ENCODE measurements at places on chromosomes 16 and 17. TPM values are rescaled to one million over a fixed set of nuclear protein-coding genes. Genes with fewer than 3 reads are reported as not detected.

DNA sequence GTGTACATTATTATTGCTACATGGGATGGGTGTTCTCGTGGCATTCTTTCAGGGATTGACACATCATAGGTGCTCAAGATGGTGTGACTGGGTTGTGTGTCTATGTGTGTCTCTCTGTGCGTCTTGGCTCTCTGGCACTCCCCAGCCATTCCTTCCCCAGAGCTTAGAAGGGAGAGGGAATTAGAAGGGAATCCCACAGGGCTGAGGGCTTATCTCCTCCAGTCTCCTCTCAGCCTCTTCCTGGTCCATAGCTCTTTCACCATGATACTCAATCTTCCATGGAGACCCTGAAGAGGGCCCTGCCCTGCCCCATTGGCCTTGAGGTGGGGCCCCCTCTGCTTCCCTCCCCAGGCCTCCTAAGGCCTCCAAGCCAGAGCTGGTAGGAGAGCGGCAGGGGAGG is 52.0 kb downstream of the MRM1 start:
- no peak for DNase-seq

- no peak for DNase-seq
Measured at GRCh38 chr17:73157521-73157890, 7.3 kb upstream of the SSTR2 start.

DNA sequence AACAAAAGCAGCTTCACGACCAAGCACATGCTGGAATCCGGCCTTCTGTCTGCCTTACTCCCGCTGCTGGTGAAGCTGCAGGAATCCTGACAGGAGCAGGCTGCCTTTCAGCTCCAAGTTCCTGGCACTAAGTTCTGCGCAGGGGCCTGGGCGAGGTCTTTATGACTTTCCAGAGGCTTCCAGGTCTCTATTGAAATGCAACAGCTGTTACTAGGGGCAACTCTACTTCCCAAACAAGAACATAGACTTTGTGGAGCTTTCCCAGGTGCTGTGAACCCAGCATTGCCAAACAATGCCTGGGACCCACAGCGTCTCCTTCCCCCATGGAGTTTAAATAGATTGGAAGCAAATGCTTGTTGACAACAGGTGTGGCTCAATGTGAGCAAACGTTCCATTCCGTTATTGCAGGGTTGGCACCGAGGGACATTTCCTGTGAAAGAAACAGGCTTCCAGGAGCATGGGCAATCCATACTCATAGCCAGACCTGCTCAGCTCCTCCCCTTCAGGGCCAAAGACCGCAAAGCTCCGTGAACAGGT is 156.0 kb downstream of the CDH13 start:
- no peak for DNase-seq

DNA sequence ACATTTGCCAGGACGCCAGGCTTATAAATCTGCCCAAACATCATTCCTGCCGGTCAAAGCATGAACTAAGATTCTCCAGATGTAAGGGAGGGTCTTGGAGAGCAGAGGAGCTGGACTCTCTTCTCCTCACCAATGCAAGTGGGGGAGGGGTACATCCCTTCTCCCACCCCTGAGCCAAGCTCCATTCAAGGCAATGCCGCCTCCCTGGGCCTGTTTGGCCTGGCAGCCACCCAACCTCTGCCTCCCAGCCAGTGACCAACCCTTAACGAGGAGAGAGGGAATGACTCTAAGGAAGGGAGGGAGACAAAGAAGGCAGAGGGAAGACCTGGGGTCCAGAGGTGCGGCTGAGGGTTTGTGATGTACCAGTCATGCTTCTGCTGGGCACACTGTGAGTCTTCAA is 13.8 kb downstream of the C17orf50 start:
- DNase-seq = no peak

GRCh38 chr16:29950806-29951461 is 10.9 kb upstream of the TMEM219 start:
- no peak for DNase-seq

- DNase-seq = no peak
Measured at GRCh38 chr17:45852535-45853297, 8.0 kb downstream of the SPPL2C start.

The ADORA2B gene
- total RNA-seq = 53.0 TPM

DNA sequence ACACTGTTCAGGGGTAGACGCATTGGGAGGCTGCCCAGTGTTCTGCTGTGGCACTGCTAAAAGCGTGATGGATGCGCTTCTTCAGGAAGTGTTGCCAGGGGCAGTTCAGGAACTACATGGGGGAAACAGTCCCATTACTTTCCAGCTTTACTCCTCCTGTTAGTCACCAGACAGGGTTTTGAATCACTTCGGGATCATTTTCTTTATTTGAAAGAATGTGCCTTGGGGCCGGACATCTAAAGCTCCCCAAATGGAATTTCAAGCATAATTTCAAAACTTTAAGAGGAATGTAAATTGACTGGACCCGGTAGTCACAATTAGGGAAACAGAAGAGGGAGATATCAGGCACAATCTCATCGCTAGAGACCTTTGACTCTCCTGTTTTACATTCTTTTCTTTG is 1.3 kb upstream of the KRTAP2-1 start:
- DNase-seq = no peak

The TENT4B gene
- total RNA-seq = 7.7 TPM

DNA sequence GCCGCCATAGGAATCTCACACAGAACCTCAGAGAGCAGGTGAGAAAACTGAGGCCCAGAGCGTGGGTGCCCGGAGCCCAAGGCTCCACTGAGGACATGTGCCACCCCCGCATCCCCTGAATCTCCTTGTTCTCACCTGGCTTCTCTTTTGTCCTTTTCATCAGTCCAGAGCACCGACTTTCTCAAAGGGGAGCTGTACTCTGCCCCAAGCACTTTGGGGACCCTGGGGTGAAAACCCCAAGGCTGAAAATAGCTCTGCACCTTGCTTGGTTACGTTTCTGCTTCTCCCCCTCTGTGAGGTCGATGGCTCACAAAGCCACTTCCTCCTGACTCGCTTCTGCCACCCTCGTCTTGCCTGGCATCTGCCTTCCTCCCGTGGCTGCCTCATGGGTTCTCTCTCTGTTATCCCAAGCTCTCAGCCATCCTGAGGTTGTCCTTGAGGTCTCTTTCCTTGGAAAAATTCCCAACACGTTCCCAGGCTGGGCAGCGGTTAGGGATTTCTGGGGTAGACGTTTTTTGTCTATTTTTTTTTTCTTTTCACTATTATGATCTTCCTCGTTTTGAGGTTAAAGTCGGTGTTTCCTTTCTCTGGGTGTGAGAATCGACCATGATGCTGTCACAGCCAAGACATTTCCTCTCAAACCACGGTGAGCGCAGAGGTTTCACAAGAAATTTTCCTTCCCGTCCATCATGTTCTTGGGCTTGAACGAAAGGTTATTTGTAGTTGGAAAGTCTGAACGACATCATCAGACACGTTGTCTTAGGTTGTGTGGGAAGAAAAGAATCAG is 37.2 kb downstream of the IRF8 start:
- no peak for DNase-seq

DNA sequence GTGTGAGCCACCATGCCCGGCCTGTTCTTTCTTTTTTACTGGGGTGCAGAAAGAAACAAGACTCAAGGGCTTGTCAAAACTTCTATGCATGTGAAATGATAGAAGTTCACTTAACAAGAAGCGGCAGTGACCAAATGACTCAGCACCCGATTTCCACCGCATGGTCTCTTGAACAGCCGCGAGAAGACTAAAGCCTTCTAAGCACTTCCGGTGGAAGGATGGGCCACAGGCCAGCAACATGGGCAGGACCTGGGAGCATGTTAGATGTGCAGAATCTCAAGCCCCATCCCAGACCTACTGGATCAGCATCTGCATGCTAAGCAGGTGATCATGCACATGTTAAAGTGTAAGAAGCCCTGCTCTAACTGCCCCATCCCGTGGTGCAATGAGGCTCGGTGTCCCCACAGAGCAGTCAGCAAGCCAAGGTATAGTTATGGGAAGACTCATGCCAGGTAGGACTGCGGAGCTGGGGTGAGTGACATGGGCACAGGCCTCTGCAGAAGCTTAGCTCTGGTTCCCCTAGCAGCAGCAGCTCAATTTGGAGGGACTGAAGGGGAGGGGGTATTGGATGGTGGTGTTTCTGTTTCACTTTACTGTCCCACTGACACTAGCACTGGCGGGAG is 88.5 kb upstream of the HNF1B start:
- no peak for DNase-seq

DNA sequence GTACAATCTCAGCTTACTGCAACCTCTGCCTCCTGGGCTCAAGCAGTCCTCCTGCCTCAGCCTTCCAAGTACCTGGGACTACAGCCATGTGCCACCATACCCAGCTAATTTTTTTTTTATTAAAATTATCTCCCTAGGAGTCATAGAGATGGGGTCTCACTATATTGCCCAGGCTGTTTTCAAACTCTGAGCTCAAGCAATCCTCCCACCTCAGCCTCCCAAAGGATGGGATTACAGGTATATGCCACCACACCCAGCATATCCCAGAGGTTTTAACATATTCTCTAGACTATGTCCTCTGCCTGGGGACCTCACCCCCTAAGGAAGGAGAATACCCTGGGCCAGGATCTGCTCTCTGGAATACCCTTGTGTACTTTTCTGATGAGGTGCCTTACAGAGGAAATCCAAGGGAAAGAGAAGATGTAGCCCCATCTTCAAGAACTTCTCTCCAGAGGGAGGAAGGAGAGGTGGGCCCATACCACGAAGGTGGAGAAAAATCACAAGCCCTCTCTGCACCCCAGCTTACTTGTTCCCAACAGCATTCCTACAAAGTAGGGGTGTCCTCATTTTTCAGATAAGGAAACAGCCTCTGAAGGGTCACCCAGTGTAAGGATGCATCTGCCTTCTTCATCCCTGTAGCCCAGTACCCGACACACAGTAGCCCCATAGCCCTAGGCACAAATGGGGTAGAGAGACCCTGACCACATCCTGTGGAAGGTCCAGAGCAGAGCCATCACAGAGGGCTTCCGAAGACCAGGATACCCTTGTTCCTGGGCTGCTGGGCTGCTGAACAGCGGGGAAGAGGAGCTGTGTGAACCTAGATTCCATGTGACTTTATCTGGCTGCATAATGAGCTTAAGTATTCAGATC is 151.6 kb downstream of the SOCS1 start:
- no peak for DNase-seq

DNA sequence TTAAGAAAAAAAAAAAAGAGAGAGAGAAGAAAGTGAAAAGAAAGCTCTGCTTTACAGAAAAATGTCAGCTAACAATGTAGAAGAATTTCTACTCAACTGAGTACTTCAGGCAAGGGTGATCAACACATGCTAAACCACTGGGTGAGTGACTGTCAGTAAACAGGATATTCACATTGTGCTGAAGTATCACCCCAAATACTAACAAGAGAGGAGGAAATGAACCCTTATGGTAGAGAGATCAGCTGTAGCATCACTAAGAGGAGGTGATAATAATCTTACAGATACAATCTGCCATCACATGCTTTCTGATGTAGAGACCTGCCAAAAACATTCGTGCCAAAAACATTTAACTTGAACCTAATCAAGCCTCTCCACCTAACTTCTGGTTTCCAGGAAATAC is 30.7 kb upstream of the ICAM2 start:
- no peak for DNase-seq

The ZFHX3 gene
- 7.2 TPM for total RNA-seq

DNA sequence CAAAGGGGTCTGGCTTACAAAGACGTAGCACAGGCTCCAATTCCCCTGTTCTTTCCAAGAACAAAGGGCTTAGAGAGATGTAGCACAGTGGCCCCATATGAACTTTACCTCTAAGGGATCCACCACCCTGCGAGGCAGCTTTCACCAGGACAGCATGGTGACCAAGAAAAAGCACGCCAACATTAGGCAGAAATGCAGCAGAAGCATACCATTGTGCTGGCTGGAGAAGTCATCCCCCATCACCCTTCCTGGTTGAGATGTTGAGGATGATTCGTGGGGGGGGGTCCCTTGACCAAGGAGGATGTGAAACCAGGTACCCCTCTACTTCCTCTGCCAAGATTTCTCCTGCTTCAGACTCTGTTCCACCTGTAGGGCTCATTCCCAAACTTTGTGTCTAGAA is 48.4 kb downstream of the TMEM114 start:
- no peak for DNase-seq

The SLC13A2 gene
- total RNA-seq = not detected

DNA sequence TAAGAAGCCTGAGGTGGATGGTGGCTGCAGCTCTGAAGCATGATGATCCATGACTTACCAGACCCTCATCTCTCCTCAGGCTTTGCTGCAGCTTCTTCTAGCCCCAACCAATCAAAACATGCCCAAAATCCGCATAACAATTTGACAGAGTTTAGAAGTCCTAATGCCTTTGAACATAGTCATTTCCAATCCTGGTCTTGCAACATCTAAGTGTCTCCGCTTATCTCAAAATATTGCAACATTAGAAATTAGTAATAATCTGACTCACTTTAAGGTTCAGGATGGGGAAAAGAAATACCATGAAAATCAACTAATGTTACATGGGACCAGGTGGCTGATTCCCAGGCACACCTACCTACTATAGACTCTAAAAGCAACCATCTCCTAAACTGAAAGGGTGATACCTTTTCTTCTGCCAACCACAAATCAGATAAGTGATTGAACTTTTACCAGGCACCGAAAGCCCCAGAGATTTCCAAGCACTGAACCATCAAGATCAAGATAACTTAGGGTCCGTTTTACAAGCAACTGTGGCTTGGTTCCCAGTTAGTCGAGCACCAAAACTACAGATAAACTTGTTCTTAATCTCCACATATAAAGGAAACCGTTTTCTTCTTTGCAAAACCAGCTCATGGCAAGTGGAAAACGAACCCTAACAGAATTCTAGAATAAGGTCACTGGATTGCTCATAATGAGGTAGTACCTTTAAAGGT is 14.0 kb downstream of the ERN1 start:
- no peak for DNase-seq

DNA sequence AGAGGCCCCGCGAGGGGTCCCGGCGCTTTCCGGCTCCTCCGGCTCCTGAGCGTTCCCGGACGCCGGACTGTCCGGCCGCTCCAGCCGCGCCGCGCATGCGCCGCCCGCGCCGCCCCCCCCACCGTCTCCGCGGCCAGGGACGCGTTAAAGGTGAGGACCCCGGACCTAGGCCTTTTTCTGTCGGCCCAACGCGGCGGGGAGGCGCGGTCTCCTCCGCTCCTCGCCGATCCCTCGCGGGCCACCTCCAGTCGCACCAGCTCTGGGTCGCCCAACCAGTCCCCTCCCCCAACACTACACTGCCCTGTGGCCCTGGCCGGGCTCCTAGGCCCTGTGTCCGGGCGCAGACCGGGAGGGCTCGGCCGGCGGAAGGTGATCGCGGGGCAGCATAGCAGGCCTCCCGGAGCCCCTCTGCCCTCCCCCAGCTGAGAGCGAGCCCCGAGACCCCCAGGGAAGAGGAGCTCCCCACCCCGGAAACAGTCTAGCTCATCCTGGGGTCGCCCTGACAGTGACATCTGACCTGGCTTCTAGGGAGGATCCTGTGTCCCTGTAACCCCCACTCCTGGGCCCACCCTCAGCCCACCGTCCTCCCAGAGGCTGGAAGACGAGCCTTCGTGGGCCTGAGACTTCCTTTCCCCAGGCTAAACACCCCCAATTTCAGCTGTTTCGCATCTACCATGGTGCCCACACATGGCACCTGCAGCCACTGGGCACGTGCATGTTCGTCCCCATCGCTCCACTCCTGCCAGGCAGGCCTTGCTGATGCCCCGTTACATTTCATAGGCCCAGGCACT is 14.7 kb upstream of the BCAR1 start:
- no peak for DNase-seq

The ADAM11 gene
- total RNA-seq = 0.36 TPM

The KRT20 gene
- total RNA-seq = not detected
